ENCODE measurements at places on chromosomes 12 and 14.

DNA sequence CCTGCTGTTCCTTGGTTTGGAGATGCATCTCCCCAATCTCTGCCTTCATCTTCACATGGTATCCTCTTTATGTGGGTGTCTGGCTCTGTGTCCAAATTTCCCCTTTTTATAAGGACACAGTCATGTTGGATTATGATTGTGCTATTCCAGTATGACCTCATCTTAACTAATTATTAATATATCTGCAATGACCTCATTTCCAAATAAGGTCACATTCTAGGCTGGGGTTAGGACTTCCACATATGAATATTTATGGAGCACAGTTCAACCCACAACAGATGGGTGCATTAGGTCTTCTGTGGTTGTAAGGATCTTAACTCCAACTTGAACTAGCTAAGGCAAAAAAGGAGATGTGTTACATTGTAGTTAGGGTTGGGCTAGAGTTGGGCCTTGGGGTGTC is 69.4 kb downstream of the ADCK1 start:
- DNase-seq, result no peak

DNA sequence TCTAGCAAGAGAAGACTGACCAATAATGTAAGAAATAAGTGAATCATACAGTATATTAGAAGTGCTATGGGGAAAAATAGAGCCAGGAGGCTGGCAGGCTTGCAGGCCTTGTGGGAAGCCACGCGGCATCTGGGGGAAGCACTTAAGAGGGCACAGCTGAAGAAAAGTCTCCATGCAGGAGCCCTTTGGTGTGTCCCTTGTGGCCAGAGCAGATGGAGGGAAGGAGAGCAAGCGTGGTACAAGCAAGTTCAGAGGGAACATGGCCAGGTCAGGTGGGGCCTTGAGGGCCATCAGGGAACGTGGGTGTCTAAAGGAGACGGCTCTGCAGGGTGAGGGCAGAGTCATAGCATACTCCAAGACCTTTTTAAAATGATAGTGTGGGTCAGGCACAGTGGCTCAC is 51.7 kb downstream of the LRRC74A start:
- no peak for DNase-seq

DNA sequence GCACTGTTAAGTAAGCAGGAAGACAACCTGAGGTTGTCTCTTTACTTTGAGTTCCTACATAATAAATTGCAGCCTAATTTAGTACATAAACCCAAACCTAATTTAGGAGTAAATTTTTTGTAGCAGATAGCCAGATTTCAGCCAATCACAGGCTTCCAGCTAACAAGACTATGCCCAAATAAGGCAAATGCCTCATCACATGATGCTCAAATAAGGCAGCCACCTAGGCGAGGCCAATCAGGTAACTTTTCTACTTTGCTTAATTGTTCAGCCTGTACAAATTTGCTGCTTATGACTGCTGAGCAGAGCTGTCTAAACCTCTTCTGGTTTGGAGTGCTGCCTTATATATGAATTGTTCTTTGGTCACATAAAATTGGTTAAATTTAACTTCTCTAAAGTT is 1118.7 kb upstream of the TMEM132C start:
- no peak for DNase-seq

DNA sequence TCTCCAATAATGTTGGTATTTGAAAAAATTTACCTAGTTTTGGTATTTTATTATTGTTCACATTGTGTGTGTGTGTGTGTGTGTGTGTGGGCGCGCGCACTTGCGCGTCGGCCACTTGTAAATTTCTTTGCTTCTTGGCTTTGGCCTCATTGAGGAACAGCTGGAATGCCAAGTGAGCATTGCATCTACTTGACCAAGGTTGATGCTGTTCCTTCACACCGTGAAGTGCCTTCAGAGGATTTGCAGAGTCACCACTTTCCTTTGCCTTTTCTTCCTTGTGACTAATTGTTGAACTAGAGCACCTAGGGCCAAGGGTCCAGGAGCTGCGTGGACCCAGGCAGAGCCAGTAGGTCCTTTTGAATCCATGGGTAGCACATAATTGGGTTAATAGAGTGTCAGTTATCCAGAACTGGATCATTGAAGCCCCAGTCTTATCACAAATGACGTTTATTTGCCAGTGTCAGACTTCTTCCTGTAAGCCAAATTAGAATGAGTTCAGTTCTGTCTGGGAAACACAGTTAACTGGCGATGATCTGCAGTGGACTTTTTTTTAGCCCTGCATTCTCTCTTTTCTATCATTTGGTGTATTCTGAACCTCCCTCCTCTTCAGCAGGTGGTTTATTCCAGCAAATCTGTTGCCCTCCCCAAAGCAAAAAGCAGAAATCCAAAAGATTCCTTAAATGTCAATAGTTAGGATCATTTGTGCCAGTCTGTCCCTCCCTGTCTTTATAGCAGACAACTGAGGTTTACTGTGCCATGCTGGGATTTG is 2.6 kb downstream of the PPP2R5C start:
- DNase-seq, result no peak

- no peak for DNase-seq
Observed at GRCh38 chr14:68215629-68216028, 396.1 kb downstream of the RAD51B start.

GRCh38 chr14:89226801-89227495 is 190.1 kb downstream of the FOXN3 start:
- no peak for DNase-seq

DNA sequence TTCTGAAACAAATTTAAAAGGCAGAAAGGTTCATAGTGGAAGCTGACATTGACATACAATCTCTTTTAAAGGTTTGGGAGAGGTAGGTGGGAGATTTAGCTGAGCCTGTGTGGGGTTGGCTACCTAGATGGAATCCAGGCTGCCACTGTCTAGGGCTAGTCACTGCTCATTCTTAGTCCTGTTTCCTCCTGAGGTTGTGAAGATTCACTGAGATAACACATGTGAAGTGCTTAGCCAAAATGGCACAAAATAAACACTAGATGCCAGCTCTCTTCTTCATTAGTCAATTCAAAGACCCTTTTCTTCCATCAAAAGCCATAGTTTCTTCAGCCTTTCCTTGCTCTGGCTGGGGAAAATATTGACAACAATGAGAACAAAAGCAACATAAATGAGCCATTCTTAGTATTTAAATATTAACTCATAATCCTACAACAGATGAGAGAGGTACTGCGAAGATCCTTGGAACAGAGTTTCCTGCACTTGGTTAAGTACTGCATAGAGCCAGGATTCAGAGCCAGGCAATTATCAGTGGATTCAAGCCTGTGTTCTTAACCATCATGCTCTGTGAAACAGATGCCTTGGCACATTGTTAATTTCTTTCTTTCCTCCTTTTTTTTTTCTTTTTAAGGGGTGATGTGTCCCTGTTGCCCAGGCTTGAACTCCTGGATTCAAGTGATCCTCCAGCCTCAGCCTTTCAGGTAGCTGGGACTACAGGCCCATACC is 3.5 kb downstream of the MYF6 start:
- DNase-seq, result no peak

- no peak for DNase-seq
Observed at GRCh38 chr12:75564398-75564797, 53.0 kb upstream of the KRR1 start.

- DNase-seq, result no peak
Observed at GRCh38 chr12:58313091-58313855, 371.9 kb downstream of the ATP23 start.

GRCh38 chr12:27469176-27469736 is 22.7 kb downstream of the SMCO2 start:
- no peak for DNase-seq

GRCh38 chr12:50401500-50402081 is 906 bp downstream of the LARP4 start:
- DNase-seq, result no peak

- DNase-seq, result no peak
Observed at GRCh38 chr12:41919048-41919447, 225.6 kb downstream of the GXYLT1 start.

GRCh38 chr14:33642691-33643244 is 308.1 kb downstream of the EGLN3 start:
- DNase-seq, result no peak

GRCh38 chr12:132238884-132239283 is 90.5 kb downstream of the GALNT9 start:
- DNase-seq, result no peak

GRCh38 chr14:103095210-103095778 is 769 bp downstream of the EXOC3L4 start:
- no peak for DNase-seq
